ENCODE measurements at places on chromosomes 7 and 10. TPM values are rescaled to one million over a fixed set of nuclear protein-coding genes. Genes with fewer than 3 reads are reported as not detected.

TMEM229A gene
- not detected for total RNA-seq

ACTL6B gene
- 0.52 TPM for total RNA-seq

GPR15LG gene
- not detected for total RNA-seq

NYAP1 gene
- 1.3 TPM for total RNA-seq

GOLGA7B gene
- total RNA-seq = 9.1 TPM

ZPBP gene
- not detected for total RNA-seq

ADAM12 gene
- total RNA-seq = 0.52 TPM

SLC39A12 gene
- total RNA-seq = not detected

CFAP46 gene
- total RNA-seq = 0.52 TPM

ASZ1 gene
- not detected for total RNA-seq

DNA sequence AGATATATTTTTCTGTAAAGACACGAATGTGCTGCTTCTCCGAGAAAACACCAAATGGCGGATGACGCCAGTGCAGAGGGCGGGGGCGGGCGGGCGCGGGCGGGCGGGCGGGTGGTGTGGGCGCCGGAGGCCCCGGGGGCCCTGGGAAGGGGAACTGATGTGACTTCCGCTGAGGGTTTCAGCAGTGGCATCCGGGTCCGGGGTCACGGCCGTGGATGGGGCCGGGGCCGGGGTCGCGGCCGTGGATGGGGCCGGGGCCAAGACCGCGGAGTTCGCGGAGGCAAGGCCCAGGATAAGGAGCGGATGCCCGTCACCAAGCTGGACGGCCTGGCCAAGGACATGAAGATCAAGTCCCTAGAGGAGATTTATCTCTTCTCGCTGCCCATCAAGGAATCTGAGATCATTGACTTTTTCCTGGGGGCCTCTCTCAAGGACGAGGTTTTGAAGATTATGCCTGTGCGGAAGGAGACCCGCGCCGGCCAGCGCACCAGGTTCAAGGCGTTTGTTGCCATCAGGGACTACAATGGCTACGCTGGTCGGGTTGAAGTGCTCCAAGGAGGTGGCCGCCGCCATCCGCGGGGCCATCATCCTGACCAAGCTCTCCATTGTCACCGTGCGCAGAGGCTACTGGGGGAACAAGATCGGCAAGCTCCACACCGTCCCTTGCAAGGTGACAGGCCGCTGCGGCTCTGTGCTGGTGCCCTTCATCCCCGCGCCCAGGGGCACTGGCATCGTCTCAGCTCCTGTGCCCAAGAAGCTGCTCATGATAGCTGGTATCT, 20.3 kb upstream of the IGF2BP3 start:
- DNase-seq = peak; percentile 25
- H3K27ac ChIP-seq = no peak overlapping the region

DNA sequence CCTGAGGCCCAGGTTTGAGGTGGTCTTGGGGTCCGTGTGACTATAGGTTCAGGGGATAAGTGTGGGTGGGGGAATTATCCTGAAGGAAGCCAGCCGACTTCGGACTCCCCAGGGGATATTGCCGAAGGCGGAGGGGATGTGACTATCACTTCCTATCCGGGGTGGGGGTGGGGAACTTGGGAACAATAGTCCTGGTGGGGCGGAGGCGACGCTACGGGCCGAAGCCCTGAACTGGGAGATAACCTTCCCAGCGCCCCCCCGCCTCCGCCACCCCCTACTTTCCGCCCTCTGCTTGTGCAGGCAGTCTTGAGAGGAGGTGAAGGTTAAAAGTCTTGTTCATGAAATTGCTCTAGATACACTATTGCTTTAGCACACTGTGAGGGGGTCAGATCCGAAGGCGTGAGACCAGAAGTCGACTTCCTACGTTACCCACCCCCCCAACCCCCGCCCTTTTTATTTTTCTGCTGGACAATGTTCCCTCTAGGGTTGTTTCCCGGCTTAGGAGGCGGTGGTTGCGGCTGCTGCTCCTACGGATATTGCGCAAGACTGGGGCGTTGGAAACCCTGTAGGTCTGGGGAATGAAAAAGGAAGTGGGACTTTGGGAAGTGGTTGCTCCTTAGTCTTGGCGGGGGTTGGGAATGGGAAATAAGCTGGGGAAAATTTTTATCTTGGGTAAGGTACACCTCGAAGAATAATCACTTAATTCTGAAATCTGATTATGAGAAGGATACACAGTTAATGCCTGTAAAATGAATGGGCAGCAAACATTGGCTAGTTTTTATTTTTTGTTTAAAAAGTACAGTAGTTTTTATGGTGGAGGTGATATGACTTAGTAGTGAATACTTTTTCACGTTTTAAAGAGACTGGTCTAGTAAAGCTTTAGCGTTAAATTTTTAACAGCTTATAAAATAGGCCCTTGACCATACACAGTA, 1.5 kb downstream of the PTPN12 start:
- H3K4me3 ChIP-seq = peak overlapping the region; percentile 96
- H3K27me3 ChIP-seq = no peaks in the 10 kb centered on the region
- H3K4me1 ChIP-seq = peaks cover 19% of the 10 kb centered on the region
- H3K27ac ChIP-seq = peak overlapping the region; percentile 95

- no peaks in the 10 kb centered on the region for H3K36me3 ChIP-seq
- H3K27ac ChIP-seq = no peak overlapping the region
- no peak for DNase-seq
- no peaks in the 10 kb centered on the region for H3K27me3 ChIP-seq
- no peaks in the 10 kb centered on the region for H3K4me1 ChIP-seq
Measured at GRCh38 chr10:130891066-130891465, 420.5 kb downstream of the TCERG1L start.

- no peaks in the 10 kb centered on the region for H3K36me3 ChIP-seq
- H3K4me1 ChIP-seq = no peaks in the 10 kb centered on the region
- H3K4me3 ChIP-seq = no peak overlapping the region
- H3K27me3 ChIP-seq = no peaks in the 10 kb centered on the region
- no peak overlapping the region for H3K27ac ChIP-seq
Measured at GRCh38 chr10:85614566-85614965, 752.0 kb downstream of the GRID1 start.

- peaks cover 4% of the 10 kb centered on the region for H3K4me1 ChIP-seq
- no peak overlapping the region for H3K27ac ChIP-seq
- no peaks in the 10 kb centered on the region for H3K36me3 ChIP-seq
Measured at GRCh38 chr10:520402-520787, 169.1 kb downstream of the DIP2C start.

DNA sequence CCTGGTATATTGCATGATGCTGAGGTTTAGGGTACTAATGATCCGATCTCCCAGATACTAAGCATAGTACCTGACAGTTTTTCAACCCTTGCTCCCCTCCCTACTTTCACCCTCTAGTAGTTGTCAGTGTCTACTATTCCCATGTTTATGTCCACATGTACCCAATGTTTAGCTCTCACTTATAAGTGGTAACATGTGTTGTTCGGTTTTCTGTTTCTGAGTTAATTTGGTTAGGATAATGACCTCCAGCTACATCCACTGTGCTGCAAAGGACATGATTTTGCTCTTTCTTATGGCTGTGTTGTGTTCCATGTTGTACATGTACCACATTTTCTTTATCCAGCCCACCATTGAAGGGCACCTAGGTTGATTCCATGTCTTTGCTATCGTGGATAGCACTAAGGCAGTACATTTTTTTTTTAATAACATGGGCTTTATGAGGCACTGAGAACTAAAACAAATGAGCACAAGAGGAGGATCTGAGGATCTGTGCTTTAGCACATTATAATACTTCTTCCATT, 28.1 kb downstream of the ITGB8 start:
- no peak for DNase-seq
- H3K4me1 ChIP-seq = no peaks in the 10 kb centered on the region
- no peak overlapping the region for H3K4me3 ChIP-seq
- no peak overlapping the region for H3K27ac ChIP-seq
- H3K27me3 ChIP-seq = no peaks in the 10 kb centered on the region

DNA sequence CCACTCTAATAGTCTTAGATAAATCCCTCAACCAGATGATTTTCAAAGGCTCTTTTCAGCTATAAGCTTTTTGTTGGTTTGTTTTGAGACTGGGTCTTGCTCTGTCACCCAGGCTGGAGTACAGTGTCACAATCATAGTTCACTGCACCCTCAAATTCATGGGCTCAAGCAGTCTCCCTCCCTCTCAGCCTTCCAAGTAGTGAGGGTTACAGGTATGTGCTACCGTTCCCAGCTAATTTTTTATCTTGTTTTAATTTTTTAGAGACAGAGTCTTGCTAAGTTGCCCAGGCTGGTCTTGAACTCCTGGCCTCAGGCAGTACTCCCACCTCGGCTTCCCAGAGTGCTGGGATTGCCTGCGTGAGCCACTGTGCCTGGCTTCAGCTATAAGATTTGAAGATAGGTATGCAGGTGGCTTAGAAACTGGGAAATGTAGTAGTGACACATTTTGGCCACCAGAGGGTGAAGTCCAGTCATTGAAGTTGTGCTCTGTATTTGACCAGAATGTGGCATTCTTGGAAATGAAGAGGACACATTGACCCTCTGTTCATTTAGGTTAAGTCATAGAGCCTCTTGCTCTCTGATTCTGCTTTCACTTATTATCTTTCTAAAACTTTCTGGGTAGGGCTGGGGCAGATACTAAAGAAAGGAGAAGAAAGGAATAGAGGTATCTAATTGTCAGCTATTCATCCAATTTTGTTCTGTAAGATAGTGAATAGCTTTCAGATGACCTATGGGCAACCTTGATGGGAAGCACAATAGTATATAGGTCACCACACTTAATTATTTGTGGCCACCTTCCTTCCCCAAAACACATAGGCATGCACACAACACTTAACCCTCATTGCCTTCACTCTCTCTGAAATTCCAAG, 36.0 kb downstream of the R3HCC1L start:
- H3K27me3 ChIP-seq = no peaks in the 10 kb centered on the region
- H3K36me3 ChIP-seq = no peaks in the 10 kb centered on the region
- H3K4me3 ChIP-seq = no peak overlapping the region
- H3K4me1 ChIP-seq = no peaks in the 10 kb centered on the region

- no peaks in the 10 kb centered on the region for H3K27me3 ChIP-seq
- no peaks in the 10 kb centered on the region for H3K4me1 ChIP-seq
- no peak for DNase-seq
- no peak overlapping the region for H3K27ac ChIP-seq
Measured at GRCh38 chr7:109235316-109235715, 665.6 kb downstream of the DNAJB9 start.

GRCh38 chr7:36670585-36671431, 53.5 kb downstream of the AOAH start:
- H3K4me1 ChIP-seq = no peaks in the 10 kb centered on the region
- H3K4me3 ChIP-seq = no peak overlapping the region
- peak; percentile 73 for DNase-seq
- H3K36me3 ChIP-seq = no peaks in the 10 kb centered on the region
- no peaks in the 10 kb centered on the region for H3K27me3 ChIP-seq

DNA sequence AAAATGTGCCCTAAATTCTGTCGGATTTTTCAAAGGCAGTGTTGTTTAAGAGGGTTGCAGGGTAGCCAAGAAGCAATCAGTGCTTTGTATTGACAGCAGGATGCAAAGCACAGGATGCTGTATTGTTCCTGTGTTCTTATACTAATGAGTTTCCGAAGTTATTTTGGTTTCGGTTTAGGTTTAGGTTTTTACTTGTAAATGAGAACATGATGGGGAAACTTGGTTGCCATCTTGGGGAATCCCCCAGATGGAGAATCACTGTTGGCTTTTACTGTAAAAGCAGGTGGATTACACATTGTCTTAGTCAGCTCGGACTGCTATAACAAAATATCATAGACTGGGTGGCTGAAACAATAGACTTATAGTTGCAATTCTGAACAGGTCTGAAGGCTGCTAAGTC, 72.1 kb downstream of the INHBA start:
- no peaks in the 10 kb centered on the region for H3K4me1 ChIP-seq
- H3K4me3 ChIP-seq = no peak overlapping the region
- H3K27ac ChIP-seq = no peak overlapping the region
- H3K27me3 ChIP-seq = no peaks in the 10 kb centered on the region
- no peaks in the 10 kb centered on the region for H3K36me3 ChIP-seq

DNA sequence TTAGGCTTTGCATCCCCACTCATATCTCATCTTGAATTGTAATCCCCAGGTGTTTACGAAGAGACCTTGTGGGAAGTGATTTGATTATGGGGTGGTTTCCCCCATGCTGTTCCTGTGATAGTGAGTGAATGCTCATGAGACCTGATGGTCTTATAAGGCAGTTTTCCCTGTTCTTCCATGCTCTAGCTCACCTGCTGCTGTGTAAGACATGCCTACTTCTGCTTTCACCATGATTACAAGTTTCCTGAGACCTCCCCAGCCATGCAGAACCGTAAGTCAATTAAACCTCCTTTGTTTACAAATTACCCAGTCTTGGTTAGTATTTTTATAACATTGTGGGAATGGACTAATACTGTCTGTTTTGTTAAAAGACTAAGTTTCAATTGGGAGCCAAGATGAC, 35.3 kb upstream of the ZNF92 start:
- no peak overlapping the region for H3K27ac ChIP-seq
- no peaks in the 10 kb centered on the region for H3K36me3 ChIP-seq
- H3K27me3 ChIP-seq = no peaks in the 10 kb centered on the region
- no peak for DNase-seq
- no peaks in the 10 kb centered on the region for H3K4me1 ChIP-seq
- no peak overlapping the region for H3K4me3 ChIP-seq

DNA sequence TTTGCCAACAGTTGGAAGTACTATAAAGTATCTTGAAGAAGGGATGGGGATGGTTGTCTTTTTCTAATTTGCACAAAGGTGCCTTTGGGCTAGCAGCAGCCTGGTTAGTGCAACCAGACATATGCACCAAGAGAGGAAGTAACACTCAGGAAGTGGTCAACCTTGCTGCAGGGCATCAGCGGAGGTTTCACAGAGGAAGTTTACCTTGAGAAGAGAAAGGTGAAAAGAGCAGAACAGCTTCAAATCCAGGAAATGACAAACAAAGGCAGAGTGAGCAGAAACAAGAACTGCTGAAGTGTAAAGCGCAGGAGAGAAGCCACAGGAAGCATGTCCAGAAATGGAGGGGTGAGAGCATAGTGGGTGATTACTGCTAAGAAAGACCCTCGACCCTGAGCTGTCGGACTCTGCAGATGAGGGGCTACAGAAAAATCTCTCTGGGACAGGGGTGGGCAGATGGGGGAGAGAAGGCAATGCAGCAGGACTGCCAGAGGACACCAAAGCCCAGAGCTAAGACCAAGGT, 66.9 kb downstream of the STK17A start:
- H3K4me3 ChIP-seq = no peak overlapping the region
- no peaks in the 10 kb centered on the region for H3K36me3 ChIP-seq
- no peak for DNase-seq
- H3K27ac ChIP-seq = peak overlapping the region; percentile 84
- no peaks in the 10 kb centered on the region for H3K27me3 ChIP-seq

DNA sequence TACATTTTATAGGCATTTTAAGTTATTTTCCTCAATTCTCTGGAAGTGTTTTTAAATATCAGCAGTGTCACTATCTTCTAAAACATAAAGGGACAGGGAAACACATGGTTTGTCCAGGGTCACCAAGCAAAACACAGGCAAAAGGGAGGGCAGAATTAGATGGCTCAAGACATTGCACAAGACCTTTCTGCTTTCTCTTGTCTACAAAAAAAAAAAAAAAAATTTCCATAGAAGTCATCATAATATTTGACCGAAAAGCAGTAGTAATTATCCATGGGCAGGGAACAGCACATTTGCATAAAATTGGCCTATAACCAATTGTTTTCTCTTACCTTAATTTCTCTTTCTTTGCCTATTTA, 703.1 kb upstream of the FZD8 start:
- no peak overlapping the region for H3K4me3 ChIP-seq
- H3K4me1 ChIP-seq = no peaks in the 10 kb centered on the region
- H3K27ac ChIP-seq = no peak overlapping the region
- H3K27me3 ChIP-seq = no peaks in the 10 kb centered on the region
- no peaks in the 10 kb centered on the region for H3K36me3 ChIP-seq
- DNase-seq = no peak

Measured in body of pancreas (tissue), 4 donors.